ENCODE measurements at places on chromosomes 7 and 10.

DNA sequence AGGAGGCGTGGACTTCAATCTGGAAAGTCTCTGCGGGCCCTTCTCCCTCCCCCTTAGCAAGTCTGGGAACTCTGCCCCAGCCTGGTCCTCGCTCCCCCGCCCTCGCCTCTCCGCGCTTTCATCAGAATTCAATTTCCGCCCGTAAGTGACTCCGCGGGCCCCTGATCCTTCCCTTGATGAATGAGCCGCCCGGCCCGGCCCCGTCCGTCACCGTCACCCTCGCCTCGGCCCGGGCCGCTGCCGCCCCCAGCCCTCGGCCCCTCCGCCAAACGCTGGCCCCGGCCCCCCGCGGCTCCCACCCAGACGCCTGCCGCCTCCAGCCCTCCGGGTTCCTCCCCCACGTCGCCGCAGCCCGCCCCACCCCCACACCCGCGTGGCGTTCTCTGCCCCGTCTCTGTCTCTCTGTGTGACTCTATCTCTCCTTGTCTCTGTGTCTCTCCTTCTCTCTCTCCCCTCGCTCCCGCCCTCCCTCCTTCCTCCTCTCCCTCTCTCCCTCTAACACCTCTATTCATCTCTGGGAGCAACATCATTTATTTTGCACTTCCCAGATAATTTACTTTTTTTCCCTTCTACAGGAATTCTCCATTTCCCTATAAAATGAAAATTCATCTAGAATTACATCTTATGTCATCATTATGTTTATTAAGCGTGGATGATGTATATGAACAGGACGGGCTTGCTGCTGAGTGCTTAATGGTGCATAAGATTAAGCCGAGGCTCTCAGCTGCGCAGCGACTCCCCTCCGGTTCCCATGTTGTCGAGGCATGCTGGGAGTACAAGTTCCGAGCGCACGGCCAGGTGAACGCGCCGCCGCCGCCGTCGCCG lies 91.2 kb upstream of the PAX2 start:
- DNase-seq, result no peak

GRCh38 chr7:112080441-112080840 lies 125.8 kb downstream of the DOCK4 start:
- peak; percentile 89 for DNase-seq

DNA sequence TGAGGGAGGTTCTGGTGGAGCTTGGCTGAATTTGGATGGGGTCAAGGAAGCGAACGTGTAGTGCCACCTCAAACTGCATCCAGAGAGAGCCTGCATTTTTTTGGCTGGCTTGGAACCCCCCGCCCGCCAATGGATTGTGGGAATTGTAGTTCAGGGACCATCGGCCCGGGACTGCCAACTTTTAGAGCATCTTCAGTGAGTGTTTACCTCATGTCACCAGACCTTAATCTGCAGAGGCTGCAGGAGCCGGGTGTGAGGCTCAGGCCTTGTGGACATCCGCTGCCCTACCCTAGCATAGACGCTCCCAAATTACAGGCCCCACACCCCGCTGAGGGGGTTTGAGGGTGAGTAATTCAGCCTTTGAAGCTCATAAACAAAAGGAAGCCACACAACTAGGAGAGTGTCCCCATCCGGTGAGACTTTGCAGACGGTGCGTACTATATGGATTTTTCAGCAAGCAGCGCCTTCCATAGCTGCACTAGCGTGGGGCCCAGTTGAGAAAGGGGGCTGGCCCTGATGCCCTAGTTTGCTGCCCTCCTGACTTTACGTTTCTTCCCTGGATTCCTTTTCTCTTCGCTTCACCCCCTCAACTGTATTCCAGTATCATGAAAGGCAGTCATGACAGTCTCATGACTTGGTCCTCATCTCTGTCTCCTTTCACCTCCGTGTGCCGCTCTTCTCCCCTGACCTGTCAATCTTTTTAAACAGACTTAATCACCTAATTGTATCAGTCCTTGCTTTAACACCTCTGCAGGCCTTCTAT lies 717 bp downstream of the CNPY4 start:
- DNase-seq, result no peak

GRCh38 chr10:130207205-130207604 lies 71.0 kb downstream of the GLRX3 start:
- no peak for DNase-seq

- DNase-seq, result no peak
Observed at GRCh38 chr10:14671386-14671831, 103.3 kb downstream of the FAM107B start.

Measured in kidney epithelial cell (primary cell).